ENCODE measurements at places on chromosomes 2 and 18.

- DNase-seq = peak; percentile 39
Measured at GRCh38 chr2:157336137-157337010, 10.8 kb upstream of the ERMN start.

DNA sequence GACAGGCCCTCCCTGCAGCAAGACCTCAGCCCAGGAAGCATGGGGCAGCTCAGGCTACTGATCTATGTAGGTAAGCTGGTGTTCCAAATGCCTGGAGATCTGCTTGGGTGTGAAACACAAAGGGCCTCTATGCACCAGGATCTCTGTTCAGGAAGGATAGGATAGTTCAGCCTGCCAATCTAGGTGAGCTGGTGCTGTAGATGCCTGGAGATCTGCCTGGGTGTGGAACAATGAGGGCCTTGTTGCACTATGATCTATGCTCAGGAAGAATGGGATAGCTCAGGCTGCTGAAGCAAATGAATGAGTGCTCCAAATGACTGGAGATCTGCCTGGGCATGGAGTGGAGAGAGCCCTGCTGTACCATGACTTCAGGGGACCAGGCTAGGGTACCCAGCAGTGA lies 48.9 kb upstream of the MYL1 start:
- DNase-seq = no peak

DNA sequence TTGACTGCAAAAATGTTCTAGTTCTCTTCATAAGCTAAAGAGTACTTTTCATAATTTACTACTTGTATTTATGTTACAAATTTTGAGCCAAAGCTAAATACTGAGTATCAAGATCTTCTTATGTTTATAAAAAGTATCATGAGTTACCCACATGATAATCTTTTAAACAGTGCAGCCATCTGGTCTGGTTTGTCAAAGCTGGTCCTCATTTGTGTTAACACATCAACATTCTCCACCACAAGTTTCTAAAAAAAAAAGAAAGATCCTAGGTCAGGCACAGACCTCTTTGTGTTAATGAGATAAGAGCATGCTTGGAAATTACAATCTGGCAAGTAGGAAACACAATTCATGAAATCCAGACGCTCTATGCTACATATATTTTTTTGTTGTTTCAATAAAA lies 75.5 kb upstream of the FRZB start:
- no peak for DNase-seq

GRCh38 chr2:12616456-12617156 lies 100.1 kb upstream of the TRIB2 start:
- no peak for DNase-seq

DNA sequence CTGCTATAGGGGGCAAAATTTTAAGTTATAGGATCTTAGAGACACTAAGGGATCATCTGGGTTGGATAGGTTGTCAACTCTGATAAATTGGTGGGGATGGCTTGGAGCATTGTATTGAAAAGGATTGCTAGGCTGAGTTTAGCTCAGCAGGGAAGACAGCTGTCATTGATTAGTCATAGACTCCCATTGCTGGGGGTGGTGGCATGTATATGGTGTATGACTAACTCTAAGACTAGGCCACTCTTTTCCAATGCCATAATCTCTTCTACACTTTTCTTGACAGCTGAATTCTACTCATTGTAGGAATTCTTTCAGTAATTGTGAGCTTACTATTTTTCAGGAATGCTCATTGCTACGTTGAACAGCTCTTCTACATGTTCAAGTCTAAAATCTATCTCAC lies 81.3 kb upstream of the PELI1 start:
- peak; percentile 85 for DNase-seq

DNA sequence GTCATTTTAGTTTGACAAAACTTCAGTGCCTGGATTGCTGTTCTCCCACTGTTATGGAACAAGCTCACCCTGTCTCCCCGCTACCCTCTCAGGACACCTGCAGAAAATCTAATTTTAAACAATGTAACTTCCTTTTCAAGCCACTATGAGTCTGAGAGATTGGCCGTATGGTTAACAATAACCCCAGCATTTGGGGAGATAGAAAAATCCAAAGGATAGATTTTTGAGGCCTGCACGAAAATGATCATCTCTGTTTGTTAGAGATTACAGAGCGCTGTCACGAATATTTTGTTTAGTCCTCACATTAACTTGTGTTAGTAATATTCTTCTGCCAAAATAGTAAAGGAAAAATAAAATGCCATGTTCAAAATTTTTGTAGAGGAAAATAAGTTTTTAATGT lies 24.7 kb downstream of the CAB39 start:
- DNase-seq = no peak

GRCh38 chr2:26285931-26286330 lies 41.2 kb downstream of the HADHB start:
- no peak for DNase-seq

- no peak for DNase-seq
Measured at GRCh38 chr2:71705171-71705960, 252.0 kb downstream of the DYSF start.

GRCh38 chr18:13446610-13447461 lies 228.3 kb downstream of the LDLRAD4 start:
- DNase-seq = no peak

DNA sequence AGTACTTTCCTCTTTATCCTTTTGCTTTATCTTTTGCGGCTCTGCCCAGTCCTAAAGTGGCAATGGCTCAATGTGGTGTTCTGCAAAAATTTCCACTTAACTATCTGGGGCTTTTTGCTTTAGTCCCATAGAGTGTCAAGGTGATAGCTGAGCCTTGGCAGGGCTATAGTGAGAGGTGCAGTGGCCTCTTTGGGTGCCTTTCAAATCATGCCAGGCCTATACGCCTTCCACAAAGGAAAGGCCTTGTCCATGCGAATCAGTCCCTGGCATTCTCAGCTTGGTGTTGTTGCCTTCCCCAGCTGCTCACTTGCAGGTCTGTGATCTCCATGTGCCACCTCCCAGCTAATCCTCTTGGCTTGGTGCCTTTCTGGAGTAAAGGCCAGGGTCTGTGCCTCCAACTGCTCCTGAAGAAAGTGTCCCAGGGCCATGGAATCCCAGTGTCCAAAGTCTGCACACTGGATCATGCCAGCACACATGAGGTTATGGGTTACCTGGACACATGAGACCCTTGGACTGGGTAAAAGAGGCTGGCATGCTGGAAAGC lies 26.6 kb downstream of the PAX8 start:
- DNase-seq = no peak

Measured in fibroblast of skin of right biceps (primary cell).